ENCODE measurements at places on chromosomes 7 and 10.

- DNase-seq: no peak
These were observed 149.8 kb downstream of the LSMEM1 start for GRCh38 chr7:112630565-112630964.

DNA sequence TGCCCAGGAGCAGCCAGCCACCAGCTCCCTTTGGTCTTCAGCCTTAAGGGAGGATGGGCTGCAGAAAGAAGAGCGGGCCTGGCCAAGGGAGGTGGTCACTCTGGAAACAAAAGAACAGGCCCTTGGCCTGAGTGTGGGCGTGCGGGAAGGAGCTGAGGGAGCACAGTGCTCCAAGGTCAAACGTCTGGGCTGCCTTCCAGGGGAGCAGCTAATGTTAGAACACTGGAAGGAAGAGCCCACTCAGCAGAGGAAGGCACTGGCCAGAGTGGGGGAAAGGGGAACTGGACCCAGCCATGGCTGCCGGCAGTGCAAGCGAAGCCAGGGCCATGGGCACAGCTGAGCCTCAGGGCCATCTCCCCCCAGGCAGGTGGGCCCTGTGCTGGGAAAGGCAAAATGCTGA lies 42.7 kb downstream of the FAM53B start:
- DNase-seq: no peak

- no peak for DNase-seq
These were observed 16.2 kb upstream of the PRR15 start for GRCh38 chr7:29547421-29547820.

GRCh38 chr10:16521311-16522016 lies at the start of gene C1QL3:
Gene C1QL3, minus strand, starts transcription at chr10:16521879. Its CDS starts 814 bp downstream, at chr10:16521065.
- DNase-seq: no peak

DNA sequence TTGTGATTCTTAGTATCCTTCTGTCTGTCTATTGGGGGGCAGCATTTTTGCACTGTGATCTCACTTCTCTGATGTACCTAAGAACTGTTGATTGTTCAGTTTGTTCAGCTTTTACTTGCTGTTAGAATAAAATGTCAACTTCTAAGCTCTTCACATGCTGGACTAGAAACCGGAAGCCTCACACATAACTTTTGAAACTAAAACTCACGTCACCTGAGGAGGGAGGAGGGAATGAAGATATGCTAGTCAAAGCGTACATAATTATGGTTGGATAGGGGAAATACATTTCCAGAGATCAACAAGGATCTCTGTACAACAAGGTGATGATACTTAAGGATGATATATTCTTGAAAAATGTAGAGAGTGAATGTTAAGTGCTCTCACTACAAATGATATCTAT lies 609.7 kb downstream of the INHBA start:
- no peak for DNase-seq

DNA sequence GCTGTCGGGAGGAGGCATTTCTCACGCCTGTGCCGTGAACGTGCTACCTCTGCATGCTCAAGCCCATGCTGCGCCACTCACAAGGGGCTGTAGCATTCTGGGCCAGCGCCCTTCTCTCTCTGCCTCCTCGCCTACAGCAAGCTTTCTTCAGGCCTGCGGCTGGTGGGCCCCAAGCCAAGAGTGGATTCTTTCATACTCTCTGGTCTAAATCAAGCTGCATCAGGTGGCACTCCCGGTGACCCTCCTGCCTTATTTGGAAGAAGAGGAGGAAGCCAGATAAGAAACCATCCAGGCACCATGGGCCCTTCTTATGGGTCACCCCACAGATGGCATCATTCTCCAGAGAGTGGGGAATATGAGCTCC lies 86.7 kb upstream of the DUSP5 start:
- no peak for DNase-seq

DNA sequence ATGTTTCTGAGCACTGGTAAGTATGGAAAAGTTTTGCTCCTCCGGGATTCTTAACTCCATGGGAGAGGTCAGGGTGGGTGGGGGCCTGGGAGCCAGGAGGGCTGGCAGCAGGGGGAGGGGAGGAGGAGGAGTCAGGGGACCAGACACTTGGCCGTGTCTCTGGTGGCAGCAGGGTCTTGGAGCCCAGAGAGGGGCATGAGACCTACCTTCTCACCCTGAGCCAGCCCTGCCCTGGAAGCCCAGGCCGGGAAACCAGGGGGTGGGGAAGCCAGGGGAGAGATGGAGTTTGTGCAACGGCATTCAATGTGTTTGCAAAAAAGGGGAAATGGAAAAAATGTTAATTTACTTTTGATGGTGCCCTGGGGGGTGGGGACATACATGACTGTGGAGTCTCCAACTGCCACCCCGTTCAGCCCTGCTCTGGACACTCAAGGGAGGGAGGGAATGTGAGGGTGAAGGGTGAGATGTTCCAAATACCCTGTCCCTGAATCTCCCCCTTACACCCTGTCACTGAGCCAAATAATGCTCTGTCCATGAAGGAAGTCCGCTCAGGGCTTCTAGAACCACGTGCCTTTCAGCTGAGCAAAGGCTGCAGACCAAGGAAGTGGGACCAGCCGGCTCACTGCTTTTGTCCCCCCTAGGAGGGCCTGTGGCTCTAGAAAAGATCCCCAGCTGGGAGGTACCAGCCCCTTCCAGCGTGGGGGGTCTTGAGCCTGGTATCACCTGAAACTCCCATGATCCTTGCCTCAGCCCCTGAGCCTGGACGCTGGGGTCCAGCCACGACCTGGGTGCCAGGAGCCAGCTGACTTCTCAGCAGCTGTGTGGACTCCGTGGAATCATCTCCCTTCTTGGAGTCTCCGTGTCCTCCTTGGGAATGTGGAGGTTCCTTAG lies 48.3 kb downstream of the TMEM270 start:
- DNase-seq: no peak

- peak; percentile 94 for DNase-seq
These were observed 13.2 kb downstream of the HDAC9 start for GRCh38 chr7:18508443-18509427.

- no peak for DNase-seq
These were observed 151.3 kb upstream of the KMT2E start for GRCh38 chr7:104862719-104863118.

- DNase-seq: no peak
These were observed 51.3 kb upstream of the GPR26 start for GRCh38 chr10:123614888-123615287.

DNA sequence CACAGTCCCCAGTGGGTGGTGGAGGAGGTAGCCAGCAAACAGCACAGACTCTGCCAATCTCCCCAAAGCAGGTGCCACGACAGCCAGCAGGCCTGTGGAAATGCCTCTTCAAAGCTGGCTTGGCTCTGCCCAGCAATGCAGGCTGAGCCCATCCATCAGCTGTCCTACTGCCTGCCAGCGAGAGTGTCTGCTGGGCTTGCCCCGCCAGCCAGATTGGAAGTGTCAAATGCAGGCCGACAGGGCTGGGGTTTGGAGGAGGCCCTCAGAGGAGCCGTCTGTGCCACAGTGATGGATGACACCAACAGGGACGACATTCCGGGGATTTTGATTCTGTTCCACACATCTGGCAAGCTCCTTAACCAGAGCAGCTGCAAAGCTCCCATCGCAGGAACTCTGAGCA lies 16.7 kb downstream of the HABP2 start:
- DNase-seq: no peak

GRCh38 chr7:109956916-109957315 lies 1134.0 kb upstream of the LRRN3 start:
- DNase-seq: no peak

- no peak for DNase-seq
These were observed 30.0 kb downstream of the CYP2C8 start for GRCh38 chr10:95039281-95039680.

GRCh38 chr7:106644999-106645398 lies 16.0 kb downstream of the CCDC71L start:
- DNase-seq: no peak

DNA sequence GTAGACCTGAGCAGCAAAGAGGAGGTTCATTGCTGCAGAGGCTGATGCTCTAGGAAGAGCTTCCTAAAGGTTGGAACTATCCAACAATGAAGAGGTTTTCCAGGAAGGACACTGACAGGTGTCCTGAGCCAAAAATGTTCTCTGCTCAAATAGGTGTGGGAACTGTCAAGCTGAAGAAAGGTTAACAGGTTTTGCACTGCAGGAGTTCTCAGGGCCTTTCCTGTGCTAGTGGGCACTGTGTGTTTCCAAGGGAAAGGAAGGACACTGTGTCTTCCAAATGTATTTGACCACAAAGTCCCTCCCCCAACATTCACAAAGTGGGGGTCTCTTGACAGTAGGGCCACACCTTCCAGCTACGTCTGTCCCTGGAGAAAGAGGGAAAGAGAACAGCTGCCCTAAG lies 4.0 kb downstream of the ZCCHC24 start:
- no peak for DNase-seq

GRCh38 chr10:13329565-13329964 lies 18.5 kb downstream of the SEPHS1 start:
- no peak for DNase-seq

GRCh38 chr10:103967448-103968071 lies 620 bp downstream of the SLK start:
- DNase-seq: no peak

DNA sequence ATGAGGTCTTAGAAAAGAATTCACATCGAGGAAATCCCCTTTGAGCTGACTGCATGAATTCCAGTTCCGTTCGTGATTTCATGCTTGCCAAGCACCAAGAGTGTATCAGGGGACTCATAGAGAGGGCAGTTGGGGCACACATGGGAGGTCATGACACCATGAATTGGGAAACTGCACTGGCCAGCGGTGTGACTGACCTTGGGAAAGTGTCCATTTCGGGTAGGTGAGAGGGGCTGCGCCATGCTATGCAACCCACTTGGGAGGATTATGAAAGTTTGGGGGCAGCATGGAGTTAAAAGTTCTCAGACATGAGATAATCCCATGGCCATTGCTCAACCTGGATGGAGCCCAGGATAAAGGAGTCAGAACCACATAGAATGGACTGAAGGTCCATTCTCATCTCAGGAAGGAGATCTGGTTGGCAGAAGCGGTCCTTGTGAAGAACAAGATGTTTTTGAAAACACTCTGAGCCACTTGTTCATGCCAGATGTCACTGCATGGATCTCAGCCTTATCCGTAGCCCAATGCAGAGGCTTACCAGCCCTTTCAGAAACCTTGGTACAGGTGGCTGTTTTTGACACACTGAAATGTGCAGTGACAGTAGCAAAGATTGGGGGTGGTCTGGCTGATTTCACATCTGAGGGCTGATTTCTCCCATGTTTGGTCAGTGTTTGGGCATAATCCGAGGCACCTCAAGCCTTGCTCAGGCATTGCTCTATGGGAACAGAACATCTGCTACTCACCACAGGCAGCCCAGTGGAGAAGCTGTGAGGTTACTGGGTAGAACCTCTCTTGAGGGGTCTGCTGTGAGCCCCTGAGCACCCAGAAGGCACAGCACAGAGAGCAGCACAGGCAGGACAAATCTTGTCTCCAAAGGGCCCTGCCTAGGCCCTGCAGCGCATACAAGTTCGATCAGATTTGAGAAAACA lies 252.3 kb downstream of the CXCL12 start:
- no peak for DNase-seq

DNA sequence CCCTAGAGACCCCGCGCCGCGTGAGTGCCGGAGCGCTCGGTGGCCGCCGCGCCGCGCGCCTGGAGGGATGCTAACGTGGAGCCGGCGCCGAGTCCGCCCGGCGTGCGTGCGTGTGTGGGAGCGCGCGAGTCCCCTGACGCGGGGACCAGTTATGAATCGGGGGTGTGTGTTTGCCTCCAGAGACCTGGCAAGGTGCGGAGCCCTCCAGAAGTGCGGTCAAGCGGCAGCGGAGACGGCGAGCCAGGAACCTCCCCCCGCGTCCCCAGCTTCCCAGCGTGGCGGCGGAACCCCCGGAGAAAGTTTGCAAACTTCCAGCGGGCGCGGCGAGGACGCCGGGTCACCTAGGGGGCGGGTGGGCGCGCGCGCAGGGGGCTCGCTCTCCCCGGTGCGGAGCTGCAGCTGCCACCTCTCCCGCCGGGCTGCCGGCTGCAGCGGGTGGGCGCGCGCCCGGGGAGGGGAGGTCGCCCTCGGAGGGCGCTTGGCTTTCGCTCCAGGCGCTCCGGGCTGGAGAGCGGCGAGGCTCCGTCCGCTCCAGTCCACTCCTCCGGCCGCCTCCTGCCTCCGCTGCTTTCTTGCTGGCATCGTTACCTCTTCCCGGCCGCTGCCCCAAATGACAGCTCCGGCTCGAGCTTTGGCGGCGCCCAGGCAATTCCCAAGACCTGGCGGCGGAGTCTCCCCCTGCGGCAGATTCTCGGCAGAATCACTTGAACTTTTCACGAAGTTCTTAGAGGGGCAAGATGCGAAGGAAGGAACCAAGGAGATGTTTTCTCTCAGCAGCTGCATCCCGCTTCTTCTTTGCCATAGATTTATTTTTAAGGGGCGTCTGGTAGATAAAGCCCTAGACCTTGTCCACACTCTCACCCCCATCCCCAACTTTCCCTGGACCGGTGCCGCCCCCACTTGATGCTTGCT lies 2.3 kb upstream of the CREB5 start:
- no peak for DNase-seq

- DNase-seq: no peak
These were observed 24.6 kb upstream of the AKR1B10 start for GRCh38 chr7:134502463-134503371.

DNA sequence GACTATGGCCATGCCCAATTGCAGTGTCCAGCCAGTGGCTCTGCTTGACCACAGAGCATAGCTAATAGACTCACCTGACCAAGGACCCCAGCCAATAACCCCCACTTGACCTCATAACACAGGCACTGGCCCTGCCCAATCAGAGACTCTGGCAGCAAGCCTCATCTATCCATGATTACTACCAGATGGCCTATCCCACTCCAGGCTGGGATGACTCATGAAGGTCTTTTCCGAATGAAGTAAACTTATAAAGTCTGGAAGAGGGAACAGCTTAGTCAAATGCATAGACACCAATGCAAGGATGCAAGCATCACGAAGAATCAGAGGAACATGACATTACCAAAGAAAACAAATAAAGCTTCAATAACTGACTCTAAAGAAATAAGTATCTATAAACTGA lies 141.4 kb downstream of the TMEM168 start:
- DNase-seq: no peak

GRCh38 chr10:126455766-126456405 lies 67.6 kb upstream of the ADAM12 start:
- no peak for DNase-seq

- DNase-seq: peak; percentile 77
These were observed 197.9 kb downstream of the HDAC9 start for GRCh38 chr7:18693406-18693805.

- DNase-seq: no peak
These were observed 71.7 kb downstream of the ARL4A start for GRCh38 chr7:12759151-12759550.

DNA sequence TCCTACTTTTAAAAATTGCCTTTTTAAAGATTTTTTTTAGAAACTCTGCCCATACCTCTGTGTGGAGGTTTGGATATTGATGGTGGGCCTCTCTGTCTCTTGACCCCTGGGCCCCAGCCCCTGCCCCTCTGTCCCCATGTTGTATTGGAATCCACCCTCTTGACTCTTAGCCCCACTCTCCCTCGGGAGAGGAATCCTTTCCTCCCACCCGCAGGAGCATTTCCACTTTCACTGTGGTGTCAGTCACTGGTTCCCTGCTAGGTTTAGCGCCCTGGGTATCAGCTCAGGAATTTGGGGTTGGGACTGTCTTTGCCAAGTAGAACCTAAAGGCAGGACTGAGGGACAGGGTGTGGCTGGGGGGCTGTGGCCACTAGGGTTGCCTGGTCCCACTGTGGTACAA lies 10.1 kb downstream of the PFKFB3 start:
- DNase-seq: no peak

GRCh38 chr10:5530412-5530806 lies 5.6 kb downstream of the CALML3 start:
- DNase-seq: no peak

- DNase-seq: no peak
These were observed 310.9 kb upstream of the NRG3 start for GRCh38 chr10:81564143-81564542.

- DNase-seq: no peak
These were observed 255.9 kb downstream of the KCNMA1 start for GRCh38 chr10:77381750-77382149.
